Neural crest cell (in vitro differentiated cells): ENCODE measurements at places on chromosomes 4 and X. TPM values are rescaled to one million over a fixed set of nuclear protein-coding genes. Genes with fewer than 3 reads are reported as not detected.

ETDA gene
- not detected in 2 replicates for total RNA-seq

- peaks cover 22% of the 10 kb centered on the region for H3K4me1 ChIP-seq
- no peak overlapping the region for H3K27ac ChIP-seq
- peak; percentile 4 for DNase-seq
- H3K4me3 ChIP-seq = peak overlapping the region; percentile 88
- H3K27me3 ChIP-seq = peaks cover 19% of the 10 kb centered on the region
Measured at GRCh38 chrX:2609431-2610238, 81.5 kb upstream of the CD99 start.

DNA sequence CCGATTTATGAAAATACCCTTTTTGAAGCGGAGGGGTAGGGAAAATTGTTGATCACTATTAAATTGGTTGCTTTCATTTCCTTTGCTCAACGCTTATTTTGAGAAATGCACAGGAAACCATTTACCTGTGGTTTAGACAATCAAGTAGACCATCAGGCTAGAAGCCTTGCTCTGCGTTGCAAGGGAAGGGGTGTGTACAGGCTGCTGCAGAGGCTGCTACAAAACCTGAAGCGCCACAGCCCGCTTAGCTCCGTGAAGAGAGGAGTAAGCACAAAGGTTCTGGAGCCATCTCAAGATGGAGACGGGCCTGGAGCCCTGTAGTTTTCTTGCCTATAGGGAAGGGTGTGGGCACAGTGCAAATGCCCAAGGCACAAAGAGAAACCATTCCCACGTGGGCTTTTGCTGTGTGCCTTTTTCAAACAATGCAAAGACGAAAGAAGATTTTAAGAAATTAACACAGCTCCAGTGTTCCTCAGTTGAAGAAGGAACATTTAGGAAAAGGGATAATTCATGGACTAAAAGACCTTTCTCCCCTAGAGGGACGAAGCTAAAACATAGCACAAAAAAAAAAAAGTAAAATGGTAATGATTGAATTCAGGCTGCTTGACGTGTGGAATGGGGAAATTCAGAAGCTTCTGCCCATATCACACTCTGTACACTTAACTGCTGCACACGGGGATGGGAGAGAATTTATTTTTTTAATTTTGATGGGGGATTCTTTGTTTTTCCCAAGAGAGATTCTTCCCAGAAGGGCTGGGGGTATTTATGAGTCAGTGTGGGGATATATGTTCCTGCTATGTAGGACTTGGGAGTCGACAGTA lies 3.5 kb downstream of the TMSB4X start:
- DNase-seq = peak; percentile 20
- peak overlapping the region; percentile 86 for H3K27ac ChIP-seq
- H3K36me3 ChIP-seq = peaks cover 25% of the 10 kb centered on the region
- H3K4me3 ChIP-seq = peak overlapping the region; percentile 95

DNA sequence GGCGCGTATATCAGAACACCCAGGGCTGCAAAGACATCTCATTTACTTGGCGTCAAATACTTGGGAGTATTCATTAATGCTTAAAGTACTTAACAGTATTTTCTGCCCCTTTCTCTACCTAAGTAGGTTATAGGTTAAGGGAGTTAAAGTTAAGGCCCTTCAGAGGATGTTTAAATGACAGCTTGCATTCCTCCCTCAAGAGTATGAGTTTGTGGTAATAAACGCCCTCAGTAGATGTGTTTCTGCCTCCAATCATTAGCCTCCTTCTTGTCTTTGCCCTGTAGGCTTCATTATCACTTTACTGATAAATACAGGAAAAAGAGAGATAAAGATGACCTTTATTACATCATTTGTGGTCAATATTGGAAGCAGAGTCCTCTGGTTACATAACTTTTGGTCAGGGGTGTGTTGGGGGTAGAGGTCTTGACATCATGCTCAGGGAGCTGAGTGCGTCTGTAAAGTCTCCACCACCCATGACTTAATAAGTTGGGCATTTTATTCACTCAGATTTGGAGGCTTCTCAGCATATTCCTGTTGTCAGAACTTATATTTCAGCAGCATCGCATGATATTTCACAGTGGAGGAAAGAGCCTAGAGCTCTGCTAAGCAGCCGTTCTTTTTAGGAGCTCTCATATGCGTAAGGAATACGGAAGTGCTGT lies 145.9 kb downstream of the CPE start:
- no peaks in the 10 kb centered on the region for H3K27me3 ChIP-seq
- H3K4me3 ChIP-seq = no peak overlapping the region
- no peaks in the 10 kb centered on the region for H3K36me3 ChIP-seq
- H3K27ac ChIP-seq = no peak overlapping the region
- DNase-seq = no peak

DNA sequence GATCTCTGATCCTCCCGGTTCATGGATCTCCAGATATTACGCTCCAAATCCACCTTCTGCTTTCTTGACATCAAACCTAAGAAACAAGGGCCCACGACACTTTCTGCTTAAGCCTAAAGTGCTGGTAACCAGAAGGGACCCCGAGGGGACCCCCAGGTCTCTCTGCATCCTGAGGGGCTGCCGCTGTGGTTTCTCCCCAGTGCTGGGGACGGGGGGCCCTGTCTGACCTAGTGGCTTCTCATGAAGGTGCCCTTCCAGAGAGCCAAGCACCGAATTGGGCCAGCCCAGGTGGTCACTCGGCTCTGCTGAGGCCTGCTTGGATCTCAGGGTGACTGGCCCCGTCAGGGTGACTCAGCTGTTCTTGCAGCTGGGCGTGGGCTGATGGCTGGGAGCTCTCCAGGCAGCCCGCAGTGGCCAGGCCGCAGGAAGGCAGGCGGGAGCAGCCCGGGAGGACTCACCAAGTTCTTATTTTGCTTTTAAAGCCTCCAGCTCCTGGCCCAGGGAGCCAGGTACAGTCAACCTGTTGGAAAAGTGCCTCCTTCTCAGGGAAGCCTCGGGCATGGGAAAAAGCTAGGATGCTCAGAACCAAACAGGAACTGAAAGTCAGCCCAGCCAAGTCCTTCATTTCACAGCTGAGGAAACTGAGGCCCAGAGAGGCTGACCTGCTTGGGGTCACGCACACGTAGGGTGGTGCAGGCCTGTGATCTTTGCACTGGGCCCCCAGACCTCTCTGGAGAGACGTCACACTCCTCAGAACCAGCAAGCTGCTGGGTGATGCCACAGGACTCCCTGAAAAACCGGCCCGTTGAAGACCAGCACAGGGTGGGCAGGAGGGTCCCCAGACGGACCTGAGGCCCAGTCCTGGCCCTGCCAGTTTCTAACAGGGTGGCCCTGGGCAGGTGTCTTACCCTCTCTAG lies 16.7 kb downstream of the BLOC1S4 start:
- no peaks in the 10 kb centered on the region for H3K36me3 ChIP-seq
- no peak for DNase-seq
- peaks cover 46% of the 10 kb centered on the region for H3K4me1 ChIP-seq
- H3K4me3 ChIP-seq = no peak overlapping the region

STBD1 gene
- 0.47 and 0.57 TPM in 2 replicates for total RNA-seq

- H3K27me3 ChIP-seq = no peaks in the 10 kb centered on the region
- no peaks in the 10 kb centered on the region for H3K36me3 ChIP-seq
- H3K4me3 ChIP-seq = no peak overlapping the region
- no peak overlapping the region for H3K27ac ChIP-seq
Measured at GRCh38 chr4:102114118-102114630, 231.1 kb downstream of the SLC39A8 start.

LANCL3 gene
- 0.05 and 0.07 TPM in 2 replicates for total RNA-seq

BDH2 gene
- total RNA-seq = 70.7 and 72.3 TPM in 2 replicates

DNA sequence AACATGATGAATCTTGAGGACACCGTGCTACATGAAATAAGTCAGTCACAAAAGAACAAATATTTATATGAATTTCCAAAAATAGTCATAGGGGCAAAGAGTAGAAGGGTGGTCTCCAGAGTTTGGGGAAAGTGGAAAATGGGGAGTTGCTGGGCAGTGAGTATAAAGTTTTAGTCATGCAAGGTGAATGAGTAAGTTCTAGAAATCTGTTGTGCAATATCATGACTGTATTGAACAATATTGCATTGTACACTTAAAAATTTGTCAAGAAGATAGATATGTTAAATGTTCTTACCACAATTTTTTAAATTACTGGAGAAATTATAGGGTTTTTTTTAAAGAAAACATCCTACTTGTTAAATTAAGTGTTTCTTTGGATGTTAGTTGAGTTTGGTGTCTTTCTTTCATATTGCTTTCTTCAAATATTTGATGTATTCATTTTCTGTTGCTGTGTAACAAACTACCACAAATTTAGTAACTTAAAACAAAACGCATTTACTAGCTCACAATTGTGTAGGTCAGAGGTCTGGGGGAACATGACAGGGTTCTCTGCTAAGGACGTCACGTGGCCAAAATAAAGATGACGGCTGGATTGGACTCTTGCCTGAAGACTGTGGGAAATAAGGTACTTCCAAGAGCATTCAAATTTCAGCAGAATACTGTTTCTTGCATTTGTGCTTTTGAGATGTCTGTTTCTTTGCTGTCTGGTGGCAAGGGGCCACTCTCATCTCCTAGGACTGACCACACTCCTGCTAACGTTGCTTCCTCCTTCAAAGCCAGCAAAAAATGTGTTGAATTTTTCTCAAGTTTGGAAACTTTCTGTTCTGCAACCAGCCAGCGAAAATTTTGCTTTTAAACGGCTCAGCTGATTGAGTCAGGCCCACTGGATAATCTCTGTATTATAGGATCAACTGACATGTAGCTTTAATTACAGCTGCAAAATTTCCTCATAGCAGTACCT lies 76.7 kb downstream of the CPEB2 start:
- no peak for DNase-seq
- no peak overlapping the region for H3K27ac ChIP-seq
- no peaks in the 10 kb centered on the region for H3K4me1 ChIP-seq
- peaks cover 4% of the 10 kb centered on the region for H3K36me3 ChIP-seq
- H3K27me3 ChIP-seq = no peaks in the 10 kb centered on the region

DNA sequence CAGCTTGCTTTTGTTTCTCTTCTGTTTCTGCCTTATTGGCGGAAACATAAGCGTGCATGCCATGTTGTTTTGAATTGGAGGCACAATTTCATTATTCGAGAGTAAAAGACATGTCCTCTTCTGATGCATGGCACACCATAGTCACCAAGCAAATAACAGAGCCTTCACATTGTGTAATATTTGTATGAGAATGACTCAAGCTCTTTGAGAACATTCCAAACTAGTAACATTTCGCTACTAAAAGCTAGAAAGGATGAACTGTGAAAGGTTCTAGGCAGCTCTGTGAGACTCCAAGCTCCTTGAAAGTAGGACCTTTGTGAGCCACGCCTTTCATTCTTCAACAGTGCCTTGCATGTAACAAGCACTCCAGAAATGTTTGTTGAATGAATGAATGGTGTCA lies 9.2 kb upstream of the ANXA3 start:
- H3K27me3 ChIP-seq = peaks cover 3% of the 10 kb centered on the region
- no peak overlapping the region for H3K4me3 ChIP-seq
- no peak for DNase-seq

CDX4 gene
- not detected in 2 replicates for total RNA-seq

DNA sequence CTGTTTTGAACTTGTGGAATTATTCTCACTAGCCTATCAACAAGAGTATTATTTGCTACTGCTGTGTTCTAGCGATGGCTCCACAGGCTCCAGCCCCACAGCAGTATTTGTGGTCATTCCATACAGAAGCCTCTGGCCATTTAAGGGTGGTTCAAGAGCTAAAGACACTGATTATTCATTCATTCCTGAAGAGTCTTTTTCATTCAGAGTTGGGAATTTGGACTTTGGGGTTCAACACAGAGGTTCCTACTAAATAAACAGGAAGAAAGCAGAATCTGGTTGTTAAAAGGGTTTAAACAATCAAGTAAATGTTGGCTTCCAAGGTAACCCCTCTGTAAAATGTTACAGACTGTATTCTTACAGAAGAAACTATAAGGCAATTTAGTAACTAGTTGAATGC lies 4.3 kb upstream of the MBNL3 start:
- DNase-seq = no peak
- H3K4me1 ChIP-seq = peaks cover 60% of the 10 kb centered on the region
- peak overlapping the region; percentile 38 for H3K4me3 ChIP-seq

RTL9 gene
- total RNA-seq = 0.30 and 0.37 TPM in 2 replicates

- H3K36me3 ChIP-seq = no peaks in the 10 kb centered on the region
- no peaks in the 10 kb centered on the region for H3K4me1 ChIP-seq
- no peak overlapping the region for H3K4me3 ChIP-seq
- peak; percentile 62 for DNase-seq
- no peak overlapping the region for H3K27ac ChIP-seq
Measured at GRCh38 chr4:14196131-14196530, 568.6 kb upstream of the BOD1L1 start.
